Mucosa of gallbladder (tissue), 1 donor: ENCODE measurements at places on chromosomes 4 and X. TPM values are rescaled to one million over a fixed set of nuclear protein-coding genes. Genes with fewer than 3 reads are reported as not detected.
A peak's percentile ranks its signal among the peaks of the same experiment; 100 is the strongest.

DNA sequence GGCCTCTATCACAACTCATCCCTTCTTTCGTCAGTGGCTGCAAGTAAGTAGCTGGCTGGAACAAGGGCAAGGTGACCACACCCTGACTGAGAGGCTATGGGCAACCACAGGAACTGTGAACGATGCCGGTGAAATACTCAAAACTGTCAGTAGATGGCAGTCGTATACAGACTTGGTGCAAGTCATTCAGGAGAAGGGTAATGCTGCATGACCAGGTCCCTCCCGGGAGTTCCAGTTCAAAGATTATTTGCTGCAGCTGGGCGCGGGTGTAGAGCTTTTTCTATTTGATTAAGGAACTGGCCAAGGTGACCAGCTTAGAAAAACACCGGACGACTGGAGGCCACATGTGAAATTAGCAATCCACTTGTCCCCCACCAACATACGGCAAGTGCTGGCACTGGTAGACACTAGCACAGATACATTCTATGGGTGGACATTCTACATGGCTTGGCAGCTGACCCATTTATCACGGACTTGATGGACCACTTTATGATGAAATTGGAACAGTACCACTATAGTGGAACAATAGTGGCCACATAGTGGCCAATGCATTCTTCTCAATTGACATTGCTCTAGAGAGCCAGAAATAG is 726.6 kb downstream of the TRAM1L1 start:
- peak; percentile 33 for DNase-seq

DNA sequence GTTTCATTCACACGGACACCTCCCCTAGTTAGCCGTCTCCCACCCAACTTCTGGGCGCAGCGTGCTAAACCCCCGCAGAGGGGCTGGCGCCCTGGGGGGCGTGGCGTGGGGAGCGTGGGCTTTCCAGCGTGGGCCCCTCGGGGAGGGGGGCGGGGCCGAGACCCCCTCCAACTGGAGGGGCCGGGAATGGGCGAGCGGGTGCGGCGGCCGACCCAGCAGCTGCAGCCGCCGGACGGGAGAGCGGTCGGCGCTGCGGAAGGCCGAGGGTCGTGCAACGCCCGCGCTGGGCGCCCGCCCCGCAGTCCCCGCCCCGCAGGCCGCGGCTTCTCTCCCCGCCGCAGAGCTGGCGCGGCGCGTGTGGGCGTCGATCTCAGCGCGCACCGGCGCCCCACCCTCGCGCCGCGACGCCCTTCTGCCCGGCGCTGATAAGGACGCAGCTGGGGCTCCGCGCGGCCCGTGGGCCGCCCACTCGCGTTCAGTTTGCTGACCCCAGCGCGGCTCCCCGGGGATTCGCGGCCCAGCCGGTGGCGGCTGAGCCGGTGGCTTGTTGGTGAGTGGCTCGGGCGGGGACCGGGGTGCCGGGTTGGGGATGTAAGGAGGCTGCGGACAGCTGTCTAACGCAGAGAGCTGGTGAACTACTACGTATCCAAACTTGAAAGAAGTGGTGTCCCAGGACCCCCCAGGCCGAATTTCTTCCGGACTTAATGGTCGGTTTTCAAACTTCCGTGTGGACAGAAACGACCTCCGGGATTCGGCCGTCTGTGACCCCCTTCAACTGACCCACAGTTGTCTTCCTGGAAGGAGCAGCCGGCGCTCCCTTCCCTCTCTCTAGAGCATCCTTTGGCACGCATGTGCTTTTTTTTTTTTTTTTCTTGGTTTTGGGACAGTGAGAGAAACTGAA is 1.5 kb downstream of the FHDC1 start:
- peak; percentile 18 for DNase-seq

GRCh38 chr4:101464596-101464995 is 117.3 kb upstream of the PPP3CA start:
- no peak for DNase-seq

GRCh38 chrX:110022599-110023448 is 19.9 kb downstream of the TMEM164 start:
- no peak for DNase-seq

GRCh38 chrX:65589304-65589703 is 54.7 kb upstream of the LAS1L start:
- DNase-seq = no peak

GRCh38 chr4:38983787-38984598 is 48.2 kb downstream of the TMEM156 start:
- no peak for DNase-seq

GRCh38 chr4:174579421-174579820 is 57.1 kb upstream of the HPGD start:
- DNase-seq = no peak

DNA sequence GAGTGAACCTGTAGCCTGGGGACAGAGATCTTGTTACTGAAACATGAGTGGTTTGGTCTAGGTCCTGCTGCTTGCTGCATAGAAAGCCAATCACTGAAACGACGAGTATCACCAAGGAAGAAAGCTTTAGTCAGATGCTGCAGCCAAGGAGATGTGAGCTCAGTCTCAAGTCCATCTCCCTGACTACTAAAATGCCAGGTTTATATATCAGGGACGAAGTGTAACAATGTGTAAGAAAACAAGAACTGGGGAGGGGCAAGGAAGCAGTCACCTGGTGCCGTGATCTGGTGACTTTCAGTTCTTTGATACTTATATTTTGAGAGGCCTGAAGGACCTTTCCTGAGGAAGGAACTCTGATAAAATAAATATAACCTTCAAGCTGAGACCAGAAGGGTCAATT is 19.6 kb upstream of the ABRAXAS1 start:
- DNase-seq = no peak

- no peak for DNase-seq
Measured at GRCh38 chr4:156158747-156159146, 205.1 kb upstream of the CTSO start.

DNA sequence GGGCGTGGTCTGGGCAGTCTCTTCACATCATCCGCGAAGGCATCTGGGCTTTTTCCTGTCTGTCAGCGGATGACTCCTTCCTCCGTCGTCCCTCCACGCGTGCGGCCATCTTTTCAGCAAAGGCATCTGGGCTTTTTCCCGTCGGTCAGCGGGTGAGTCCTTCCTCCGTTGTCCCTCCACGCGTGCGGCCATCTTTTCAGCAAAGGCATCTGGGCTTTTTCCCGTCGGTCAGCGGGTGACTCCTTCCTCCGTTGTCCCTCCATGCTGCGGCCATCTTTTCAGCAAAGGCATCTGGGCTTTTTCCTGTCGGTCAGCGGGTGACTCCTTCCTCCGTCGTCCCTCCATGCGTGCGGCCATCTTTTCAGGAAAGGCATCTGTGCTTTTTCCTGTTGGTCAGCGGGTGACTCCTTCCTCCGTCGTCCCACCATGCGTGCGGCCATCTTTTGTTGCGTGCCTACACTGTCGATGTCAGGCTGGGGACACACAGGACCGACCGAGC is 12.3 kb upstream of the TMEM271 start:
- DNase-seq = no peak

DNA sequence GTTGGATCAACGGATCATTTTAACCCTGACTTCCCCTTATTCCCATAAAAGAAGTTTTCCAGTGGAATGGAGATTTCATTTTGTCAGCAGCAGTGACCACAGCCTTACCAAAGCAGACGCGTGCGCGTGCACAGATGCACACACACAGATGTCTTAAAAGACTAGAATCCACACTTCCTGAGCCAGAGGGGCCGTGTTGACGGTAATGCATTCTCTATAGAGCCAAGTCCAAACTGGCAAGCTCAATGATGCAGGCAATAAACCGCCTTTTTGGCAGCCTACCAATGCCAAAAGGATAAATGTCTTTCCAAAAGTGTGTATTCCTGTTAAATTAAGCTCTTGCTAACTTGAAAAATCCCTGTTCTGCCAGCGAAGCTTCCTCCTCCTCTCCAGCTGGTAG is 18.8 kb upstream of the CLDN34 start:
- DNase-seq = no peak

- DNase-seq = no peak
Measured at GRCh38 chr4:16079046-16079445, 4.8 kb downstream of the PROM1 start.

- no peak for DNase-seq
Measured at GRCh38 chr4:8015512-8015911, 75.9 kb upstream of the AFAP1 start.

GRCh38 chrX:110104078-110104477 is 101.2 kb downstream of the TMEM164 start:
- DNase-seq = no peak

- peak; percentile 84 for DNase-seq
Measured at GRCh38 chr4:5956285-5957021, 61.8 kb downstream of the C4orf50 start.

GRCh38 chr4:81319657-81320056 is 104.6 kb upstream of the PRKG2 start:
- DNase-seq = peak; percentile 40

DNA sequence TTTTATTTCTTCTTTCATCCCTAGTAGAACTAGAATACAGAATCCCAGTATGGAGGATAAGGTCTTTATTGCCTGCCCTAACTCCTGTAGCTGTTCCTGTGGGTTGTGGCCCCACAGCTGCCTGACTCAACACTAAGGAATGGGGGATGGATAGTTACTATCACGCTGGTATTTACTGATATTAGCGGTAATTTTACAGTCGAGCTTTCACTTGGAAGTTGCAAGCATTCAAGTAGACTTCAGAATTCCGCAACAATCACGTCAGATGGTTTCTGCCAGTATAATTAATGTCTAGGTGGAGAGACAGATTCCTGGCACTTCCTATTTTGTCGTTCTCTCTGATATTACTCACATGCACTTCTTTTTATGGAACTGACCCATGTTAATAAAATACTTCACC is 489.8 kb downstream of the PABPC4L start:
- DNase-seq = no peak

GRCh38 chrX:1118572-1119199 is 93.8 kb downstream of the CRLF2 start:
- DNase-seq = no peak

- DNase-seq = no peak
Measured at GRCh38 chrX:82370978-82371646, 1137.0 kb upstream of the POU3F4 start.

- DNase-seq = peak; percentile 16
Measured at GRCh38 chrX:133985164-133985966, at the start of gene GPC3. Gene GPC3, minus strand, starts transcription at chrX:133985594.

DNA sequence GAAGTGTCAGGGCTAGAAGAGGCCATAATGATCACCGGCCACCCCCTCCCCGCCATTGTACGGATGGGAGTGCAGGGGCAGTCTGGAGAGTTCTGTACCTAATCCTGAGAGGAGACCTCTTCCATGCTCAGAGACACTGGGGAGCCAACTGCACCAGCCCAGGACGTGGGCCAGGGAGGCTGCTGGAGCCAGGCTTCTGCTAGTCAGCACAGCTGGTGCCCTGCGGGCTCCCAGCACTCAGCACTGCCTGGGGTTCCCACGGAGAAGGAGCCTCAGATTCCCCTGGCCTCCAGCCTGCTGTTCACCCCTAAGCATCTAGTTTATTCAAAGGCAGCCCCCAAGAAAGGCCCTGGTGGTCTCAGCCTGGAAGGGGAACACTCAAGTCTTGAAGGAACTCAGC is 28.8 kb downstream of the ABLIM2 start:
- no peak for DNase-seq

- no peak for DNase-seq
Measured at GRCh38 chrX:78375894-78376293, 48.5 kb upstream of the CYSLTR1 start.

DNA sequence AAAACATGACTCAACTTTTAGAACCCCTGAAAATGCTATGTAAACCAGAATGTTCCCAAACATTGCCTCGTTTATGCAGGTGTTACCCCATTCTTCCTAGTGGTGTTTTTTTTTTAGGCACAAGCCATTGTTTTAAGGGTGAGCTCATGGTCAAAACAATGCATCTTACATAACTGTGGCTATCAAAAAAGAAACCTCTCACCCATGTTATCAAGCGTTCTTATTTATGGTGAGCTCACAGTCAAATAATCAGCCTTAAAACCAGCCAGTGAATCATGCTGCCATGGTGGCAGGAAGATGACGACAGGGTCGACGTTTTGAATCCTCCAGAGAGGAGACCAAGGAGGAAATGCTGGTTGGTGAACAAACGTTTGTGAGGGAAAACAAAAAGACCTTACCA is 195.2 kb downstream of the KDR start:
- no peak for DNase-seq

GRCh38 chrX:148426467-148426866 is 74.0 kb upstream of the AFF2 start:
- no peak for DNase-seq

DNA sequence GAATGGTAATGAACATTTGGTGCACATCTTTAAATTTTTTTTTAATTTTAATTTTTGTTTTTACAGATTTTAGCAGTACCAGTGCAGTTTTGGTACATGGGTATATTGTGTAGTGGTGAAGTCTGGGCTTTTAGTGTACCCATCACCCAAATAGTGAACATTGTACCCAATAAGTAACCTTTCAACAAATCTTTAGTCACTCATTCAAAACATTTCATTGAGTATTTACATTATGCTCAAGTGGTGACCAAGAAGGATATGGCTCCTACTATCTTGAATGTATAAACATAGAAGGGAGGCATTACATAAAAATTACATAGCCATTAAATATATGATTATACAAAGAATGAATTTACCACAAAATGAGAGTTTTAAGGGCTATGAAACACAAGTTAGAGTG is 223.3 kb downstream of the SPRY1 start:
- no peak for DNase-seq

- DNase-seq = no peak
Measured at GRCh38 chrX:17737986-17738713, 857 bp downstream of the SCML1 start.

GRCh38 chr4:87911252-87911774 is 64.2 kb upstream of the SPP1 start:
- DNase-seq = peak; percentile 54

DNA sequence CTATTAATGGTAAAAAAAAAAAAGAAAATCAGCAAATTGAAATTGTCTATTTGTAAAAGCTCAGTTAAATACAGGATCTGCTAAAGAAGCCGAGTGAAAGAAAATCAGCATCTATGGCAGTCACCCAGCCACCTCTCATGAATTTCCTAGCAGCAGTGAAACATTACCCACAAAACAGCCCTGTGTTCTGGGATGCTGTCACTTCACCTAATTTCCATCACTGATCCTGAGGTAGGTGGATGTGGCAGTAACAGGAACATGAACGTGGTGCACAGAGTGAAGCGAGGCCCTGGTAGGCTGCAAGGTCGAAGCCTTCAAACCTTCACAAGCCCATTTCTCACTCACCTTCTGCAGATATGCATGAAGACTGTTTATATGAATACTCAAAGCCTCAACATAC is 65.2 kb downstream of the RXFP1 start:
- DNase-seq = no peak

DNA sequence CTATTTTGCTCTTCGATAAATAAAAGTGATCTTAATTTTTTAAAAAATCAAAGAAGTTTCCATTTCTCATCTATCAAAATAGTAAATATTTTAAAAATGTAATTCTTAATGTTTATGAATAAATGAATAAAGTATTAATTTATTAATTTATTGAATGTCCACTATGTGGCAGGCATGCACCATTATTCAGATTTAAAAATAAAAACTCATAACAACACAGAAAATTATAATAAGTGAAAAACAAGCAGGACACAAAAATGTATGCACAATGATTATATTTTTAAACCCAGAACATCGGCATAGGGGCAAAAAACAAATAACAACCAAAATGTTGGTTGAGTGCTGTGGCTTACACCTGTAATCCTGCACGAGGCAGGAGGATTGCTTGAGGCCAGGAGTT is 5.3 kb upstream of the PYURF start:
- no peak for DNase-seq

- DNase-seq = no peak
Measured at GRCh38 chrX:50180073-50180940, 20.5 kb downstream of the AKAP4 start.

The INPP4B gene
- 16.0 TPM for total RNA-seq

The KIAA1210 gene
- total RNA-seq = not detected

The CLNK gene
- 0.14 TPM for total RNA-seq

The GPR82 gene
- 1.2 TPM for total RNA-seq

The GRXCR1 gene
- not detected for total RNA-seq

The SRPX gene
- total RNA-seq = 59.5 TPM

The RAI2 gene
- 45.7 TPM for total RNA-seq
